ENCODE measurements at places on chromosomes 6 and 20.

- no peak for DNase-seq
Observed at GRCh38 chr6:125931733-125932450, 24.7 kb upstream of the HINT3 start.

DNA sequence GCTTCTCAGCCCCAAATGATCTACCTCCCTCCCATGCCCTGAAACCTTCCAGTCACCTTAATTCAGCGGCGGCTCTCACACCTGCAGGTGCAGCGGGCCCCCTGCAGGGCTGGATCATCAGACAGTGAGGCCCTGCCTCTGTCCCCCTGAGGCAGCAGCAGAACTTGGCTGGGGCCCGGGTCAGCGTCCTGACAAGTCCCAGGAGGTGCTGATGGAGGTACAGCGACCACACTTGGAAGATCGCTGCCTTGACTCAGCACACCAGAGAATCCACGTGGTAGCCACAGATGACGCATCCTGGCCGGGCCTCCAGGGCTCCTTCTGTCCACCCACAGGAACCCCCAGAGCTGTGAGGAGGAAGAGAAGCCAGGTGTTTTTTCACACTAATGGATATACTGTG lies 116.4 kb upstream of the THBS2 start:
- DNase-seq, result no peak

DNA sequence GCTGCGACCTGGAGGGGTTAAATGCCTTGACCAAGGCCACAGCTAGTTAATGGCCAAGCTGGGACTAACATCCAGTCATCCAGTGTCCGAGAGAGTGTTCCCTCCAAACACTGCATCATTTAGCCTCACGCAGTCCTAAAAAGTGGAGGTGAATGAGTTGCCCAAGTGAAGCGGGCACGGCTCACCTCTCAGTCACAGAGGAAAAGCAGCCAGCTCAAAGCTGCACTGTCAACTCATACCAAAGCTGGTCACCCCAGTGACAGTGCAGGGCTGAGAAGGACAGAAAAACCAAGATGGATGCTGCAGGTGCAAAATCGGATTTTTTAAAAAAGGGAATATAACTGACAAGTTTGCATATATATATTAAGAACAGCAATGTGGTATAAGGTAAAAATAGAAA lies 168.5 kb downstream of the SYNDIG1 start:
- DNase-seq, result no peak

GRCh38 chr6:6395581-6396197 lies 75.2 kb upstream of the F13A1 start:
- DNase-seq, result no peak

DNA sequence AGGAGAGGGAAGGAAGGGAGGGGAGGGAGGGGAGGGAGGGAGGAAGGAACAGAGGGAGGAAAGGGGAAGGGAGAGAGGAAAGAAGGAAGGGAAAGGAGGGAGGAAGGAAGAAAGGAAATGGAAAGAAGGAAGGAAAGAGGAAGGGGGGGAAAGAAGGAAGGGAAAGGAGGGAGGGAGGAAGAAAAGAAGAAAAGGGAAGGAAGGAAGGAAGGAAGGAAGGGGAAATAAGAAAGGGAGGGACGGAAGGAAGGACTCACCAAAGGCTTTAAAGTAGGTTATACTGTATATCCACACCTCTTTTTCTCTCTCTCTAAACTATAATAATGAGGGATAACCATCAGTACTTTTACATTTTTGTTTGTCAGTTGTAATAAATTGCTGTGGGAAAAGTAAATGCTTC lies 324.9 kb downstream of the ARHGAP18 start:
- DNase-seq, result no peak

DNA sequence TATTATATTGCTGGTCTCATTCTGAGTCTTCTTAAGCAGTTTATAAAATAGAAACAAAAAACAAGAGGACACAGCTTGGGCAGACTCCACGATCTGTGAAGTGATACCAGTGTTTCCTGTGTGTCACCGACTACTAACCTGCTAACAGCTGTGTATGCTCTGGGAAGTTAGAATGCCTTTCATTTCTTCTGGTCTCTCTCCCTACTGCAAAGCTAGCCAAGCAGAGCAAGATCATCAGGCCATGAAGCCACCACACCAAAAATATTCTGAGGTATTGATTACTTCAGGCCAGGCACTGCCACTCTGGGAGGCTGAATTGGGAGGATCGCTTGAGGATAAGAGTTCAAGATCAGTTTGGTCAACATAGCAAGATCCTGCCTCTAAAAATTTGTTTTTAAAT lies 46.9 kb upstream of the SMIM29 start:
- no peak for DNase-seq

DNA sequence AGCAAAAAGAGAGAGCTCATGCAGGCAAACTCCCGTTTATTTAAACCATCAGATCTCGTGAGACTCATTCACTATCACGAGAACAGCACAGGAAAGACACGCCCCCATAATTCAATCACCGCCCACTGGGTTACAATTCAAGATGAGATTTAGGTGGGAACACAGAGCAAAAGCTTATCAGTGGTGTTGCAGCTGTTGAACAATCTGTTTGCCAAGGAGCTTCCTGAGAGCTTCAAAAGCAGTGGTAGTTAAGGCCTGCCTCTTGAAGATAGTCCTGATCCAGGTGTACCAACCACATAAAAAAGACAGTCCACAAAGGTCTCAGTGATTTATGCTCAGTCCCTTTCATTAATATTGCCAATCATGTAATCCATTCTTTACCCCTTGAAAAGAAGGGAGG lies 269.4 kb upstream of the IRAK1BP1 start:
- DNase-seq, result no peak

DNA sequence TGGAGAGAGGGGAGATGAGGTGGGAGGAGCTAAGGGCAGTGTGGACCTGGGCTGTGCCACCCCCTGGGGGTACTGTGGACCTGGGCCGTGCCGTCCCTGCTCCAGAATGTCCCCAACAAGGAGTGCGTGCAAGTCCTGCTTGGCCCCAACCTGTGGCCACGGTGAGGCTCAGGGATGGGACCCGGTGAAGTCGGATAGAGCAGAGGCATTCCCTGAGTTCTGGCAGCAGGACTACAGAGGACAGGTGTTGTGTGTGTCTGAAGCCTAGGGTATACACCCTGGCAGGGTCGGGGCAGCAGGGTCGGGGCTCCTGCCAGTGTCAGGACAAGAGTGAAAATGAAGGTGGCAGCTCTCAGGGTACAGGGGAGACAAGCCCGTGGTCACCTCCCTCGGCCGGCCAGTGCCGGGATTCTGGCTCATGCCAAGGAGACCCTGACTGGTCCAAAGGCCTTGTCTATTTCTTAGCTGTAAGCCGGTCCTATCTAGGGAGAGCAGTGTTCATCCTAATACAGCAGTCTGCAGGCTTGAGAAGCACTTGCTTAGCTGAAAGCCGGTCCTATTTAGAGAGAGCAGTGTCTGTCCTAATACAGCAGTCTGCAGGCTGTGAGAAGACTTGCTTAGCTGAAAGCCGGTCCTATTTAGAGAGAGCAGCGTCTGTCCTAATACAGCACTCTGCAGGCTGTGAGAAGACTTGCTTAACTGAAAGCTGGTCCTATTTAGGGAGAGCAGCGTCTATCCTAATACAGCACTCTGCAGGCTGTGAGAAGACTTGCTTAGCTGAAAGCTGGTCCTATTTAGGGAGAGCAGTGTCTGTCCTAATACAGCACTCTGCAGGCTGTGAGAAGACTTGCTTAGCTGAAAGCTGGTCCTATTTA lies 95.9 kb downstream of the SMOC2 start:
- DNase-seq, result no peak

DNA sequence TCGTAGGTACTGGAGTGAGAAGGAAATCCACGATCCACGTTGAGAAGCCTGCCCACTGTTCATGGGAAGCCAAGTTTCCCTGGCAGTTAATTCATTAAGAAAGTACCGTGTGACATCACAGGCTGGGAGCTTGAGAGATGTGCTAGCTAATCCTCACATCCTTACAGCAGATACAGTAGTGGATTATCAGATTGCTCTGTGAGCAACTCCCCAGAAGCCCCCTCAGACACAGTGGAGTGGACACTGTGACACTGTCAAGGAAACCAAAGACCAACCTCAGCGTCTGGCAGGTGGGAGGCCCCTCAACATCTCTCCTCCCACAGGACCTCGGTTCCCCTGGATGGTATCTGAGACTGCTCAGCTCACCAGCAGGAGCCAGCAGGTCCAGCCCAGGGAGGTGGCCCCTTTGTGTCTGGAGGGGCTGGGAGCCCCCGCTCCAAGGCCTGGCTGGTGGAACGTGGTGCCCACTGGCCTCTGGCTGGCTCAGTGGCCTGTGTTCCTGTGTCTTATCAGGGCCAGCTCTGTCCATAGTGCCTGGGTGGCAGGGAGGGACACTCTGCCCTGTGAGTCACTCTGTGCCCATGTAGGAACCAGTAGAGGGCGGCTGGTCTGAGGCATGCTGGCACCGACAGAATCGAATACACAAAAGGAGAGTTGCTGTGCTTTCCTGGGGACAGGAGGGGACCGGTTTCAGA lies 7.2 kb downstream of the PYGB start:
- DNase-seq, result no peak

DNA sequence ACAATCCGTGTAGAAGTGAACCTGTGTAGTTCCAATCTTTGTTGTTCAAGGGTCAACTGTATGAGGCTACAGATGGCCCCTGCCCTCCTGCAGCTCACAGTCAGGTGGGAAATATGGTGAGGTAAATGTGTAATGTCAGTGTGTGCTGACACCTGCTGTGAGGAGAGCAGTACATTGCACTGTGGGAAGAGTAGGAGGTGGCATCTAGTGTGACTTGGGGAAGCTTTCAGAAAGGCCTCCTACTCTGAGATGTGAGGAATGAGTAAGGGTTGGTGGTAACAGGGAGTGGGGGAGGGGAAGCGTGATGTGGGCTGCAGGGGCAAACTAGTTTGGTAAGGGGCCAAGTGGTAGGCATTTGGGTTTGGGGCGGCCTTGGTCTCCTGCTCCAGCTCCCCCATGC lies 188.8 kb downstream of the FARS2 start:
- DNase-seq, result no peak

DNA sequence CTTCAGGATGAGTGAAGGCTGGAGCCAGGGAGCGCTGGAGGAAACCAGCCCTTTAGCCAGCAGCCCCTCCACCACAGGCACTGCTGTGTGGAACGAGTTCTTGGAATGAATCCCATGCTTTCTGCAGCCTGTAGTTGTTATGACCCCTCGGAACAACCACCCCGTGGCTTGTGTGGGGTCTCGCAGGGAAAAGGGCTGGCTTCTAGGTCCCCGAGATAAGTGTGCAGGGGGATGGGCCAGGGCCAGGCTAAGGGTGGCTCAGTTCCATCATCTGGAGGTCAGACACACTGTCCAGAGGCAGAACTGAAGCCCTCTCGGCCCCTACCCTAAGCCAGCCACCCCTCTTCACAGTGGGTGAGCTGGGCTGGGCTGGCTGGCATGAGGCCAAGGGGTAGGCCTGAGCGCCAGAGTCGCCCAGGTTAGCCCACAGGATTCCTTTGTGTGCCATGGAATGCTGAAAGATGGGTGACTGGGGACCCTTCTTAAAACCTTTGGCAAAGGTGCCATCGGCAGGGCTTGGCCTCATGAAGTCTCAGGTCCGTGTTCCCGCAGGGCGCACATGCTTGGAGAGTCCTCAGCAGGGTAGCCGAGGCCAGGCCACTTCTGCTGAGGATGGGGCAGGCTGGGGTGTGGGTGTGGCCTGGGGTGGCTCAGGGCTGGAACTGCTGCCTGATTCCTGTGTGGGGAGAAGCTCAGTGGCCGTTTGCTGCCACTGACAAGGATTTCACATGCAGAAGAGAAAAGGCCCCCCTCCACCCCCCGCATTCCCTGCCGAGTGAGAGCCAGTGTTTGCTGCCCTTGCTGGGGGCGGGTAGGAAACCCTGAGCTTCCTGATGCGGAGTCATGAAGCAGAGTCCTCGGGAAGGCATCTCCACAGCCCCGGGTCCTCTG lies 24.6 kb downstream of the SPATA2 start:
- DNase-seq, result no peak

DNA sequence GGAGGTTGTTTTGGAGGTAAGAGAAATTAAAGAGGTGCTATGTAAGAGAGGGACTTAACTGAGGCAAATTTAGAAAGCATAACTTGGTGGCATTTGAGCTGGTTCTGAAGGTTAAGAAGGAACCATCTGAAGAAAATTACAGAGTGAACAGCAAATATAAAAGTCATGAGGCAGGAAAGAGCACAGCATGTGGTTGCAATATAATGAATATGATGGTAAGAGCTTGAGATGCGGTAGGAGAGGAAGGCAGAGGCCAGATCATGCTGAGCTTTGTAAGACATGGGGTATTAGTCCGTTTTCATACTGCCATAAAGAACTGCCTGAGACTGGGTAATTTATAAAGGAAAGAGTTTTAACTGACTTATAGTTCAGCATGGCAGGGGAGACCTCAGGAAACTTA lies 279.1 kb downstream of the UTRN start:
- no peak for DNase-seq

- DNase-seq, result no peak
Observed at GRCh38 chr6:132651062-132651461, 7.9 kb downstream of the TAAR1 start.

GRCh38 chr6:47042275-47042791 lies at the start of gene ADGRF1:
TSS of gene ADGRF1 (minus strand) at chr6:47042332. CDS start at chr6:47029061, 13,271 bp downstream.
- no peak for DNase-seq

- no peak for DNase-seq
Observed at GRCh38 chr6:139977887-139978332, 603.5 kb upstream of the CITED2 start.

- no peak for DNase-seq
Observed at GRCh38 chr6:127587875-127588274, 10.9 kb downstream of the C6orf58 start.
